ENCODE measurements at places on chromosomes 7 and 10. TPM values are rescaled to one million over a fixed set of nuclear protein-coding genes. Genes with fewer than 3 reads are reported as not detected.

SLC39A12 gene
- total RNA-seq = not detected

MCU gene
- 40.9 TPM for total RNA-seq

RNF148 gene
- total RNA-seq = 1.0 TPM

MEIG1 gene
- not detected for total RNA-seq

MRLN gene
- not detected for total RNA-seq

GJC3 gene
- 0.26 TPM for total RNA-seq

GRCh38 chr7:119720541-119720940, 552.4 kb upstream of the KCND2 start:
- DNase-seq = no peak

GRCh38 chr7:40827222-40828085, 692.6 kb downstream of the SUGCT start:
- no peak for DNase-seq

DNA sequence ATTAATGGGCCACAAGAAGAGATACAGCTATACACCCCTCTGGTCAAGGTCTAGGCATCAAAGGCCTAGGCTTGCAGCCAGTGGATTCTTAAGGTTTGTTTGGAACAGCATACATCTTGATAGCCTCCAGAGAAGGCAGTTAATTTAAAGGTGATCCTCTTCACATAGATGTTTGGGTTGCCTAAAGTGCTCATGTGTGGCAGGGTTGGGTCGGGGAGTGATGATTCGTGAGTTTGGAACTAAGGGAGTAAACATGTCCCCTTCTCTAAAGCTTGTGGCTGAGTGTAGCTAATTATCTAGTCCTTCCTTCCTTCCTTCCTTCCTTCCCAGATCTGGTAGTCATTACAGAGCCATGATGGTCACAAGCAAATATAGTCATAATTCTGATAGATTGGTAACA, 12.4 kb downstream of the PCLO start:
- DNase-seq = no peak

- no peak for DNase-seq
These were observed 127.2 kb downstream of the TEX36 start for GRCh38 chr10:125555743-125556142.

GRCh38 chr10:63769367-63769766, 248.2 kb downstream of the REEP3 start:
- DNase-seq = no peak

DNA sequence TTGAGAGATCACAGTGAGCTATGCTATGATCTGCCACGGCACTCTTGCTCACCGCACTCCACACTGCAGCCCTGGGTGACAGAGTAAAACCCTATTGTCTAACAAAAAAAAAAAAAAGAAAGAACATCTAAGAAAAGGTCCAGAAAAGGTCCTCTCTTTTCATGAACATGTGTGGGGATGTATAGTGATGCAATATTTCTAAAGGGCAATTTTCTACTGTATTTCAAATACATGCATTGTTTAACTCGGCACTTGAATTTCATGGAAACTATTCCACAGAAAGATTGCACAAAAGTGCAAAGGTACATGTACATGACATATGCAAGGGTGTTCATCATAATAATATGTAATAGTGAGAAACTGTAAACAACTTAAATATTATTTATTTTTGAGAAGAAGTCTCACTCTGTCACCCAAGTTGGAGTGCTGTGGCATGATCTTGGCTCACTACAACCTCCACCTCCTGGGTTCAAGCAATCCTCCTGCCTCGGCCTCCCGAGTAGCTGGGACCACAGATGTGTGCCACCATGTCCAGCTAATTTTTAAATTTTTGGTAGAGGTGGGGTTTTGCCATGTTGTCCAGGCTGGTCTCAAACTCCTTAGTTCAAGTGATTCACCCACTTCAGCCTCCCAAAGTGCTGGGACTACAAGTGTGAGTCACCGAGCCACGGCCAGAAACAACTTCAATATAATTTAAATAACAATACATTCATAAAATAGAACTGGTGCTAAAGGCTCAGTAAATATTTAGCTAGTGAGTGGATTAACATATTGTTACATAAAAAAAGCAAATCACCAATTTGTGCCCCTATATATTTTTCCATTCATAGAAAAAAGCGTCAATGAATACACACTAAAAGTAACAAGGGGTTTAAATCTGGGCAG, 1.3 kb upstream of the PPRC1 start:
- DNase-seq = no peak

DNA sequence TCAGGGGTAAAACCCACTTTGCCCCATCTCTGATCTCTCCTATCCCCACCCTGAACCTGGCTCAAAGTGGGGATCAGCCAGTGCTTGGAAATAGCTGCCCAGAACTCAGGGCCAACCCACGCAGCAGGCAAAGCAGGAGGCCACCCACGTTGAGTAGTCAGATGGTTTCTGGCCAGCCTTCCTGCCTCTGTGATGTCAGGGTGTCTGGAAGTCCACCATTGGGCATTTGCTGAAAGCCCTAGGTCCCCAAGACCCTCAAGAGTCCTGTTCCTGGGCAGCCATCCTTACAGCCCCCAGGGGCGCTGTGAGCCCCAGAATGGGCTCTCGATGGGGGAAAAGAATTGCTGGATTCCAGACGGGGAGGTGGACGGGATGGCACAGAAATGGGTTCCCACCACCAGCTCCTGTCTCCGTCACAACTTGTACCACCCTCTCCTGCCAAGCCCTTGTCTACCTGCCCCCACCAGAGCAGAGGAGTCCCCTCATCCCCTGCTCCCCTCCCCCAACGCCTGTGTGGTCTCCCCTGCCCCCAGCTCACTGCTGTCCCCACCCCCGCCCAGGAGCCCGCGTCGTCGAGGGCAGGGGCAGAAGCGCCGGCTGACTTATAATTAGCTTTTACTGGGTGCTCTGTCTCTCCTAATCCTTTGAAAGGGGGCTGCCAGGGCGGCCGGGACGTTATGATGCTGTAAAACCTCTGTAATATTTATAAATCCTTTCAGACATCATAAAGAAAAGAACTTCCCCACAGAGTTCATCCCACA, 3.9 kb downstream of the MYL10 start:
- DNase-seq = no peak

GRCh38 chr10:71587941-71588573, 131.5 kb downstream of the C10orf105 start:
- DNase-seq = no peak

DNA sequence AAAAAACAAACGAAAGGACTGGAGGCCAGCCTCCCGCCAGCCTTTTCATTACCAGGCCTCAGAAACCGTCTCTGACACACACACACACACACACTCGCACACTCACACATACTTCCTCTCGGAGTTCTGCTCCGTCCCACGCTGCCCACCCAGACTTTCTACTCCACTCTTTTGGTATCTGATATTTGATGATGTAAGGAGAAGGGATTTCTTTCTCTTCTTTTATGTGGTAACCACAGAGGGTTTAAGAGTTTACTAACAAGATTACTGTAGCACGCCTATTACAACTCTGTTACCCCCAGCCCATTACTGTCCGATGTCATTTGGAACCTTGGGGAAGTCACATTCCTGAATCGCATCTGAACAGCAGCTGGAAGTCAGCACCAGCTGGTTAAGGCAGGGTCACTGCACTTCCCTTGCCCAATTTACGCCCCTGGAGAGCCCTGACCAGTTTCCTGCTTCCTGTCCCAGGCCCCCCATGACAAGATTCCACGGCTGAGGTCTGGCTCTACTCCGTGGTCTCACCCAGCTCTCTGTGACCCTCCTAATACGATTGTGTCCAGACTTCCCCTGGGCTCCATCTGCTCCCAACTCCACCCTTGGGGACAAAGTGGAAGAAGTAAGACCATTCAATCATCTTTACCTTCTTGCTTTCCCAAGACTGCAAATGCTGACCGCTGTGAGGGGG, 1.1 kb downstream of the DENND2A start:
- DNase-seq = peak; percentile 48

All from mucosa of gallbladder (tissue), 1 donor.